ENCODE measurements at places on chromosomes 12 and 14.
A peak's percentile ranks its signal among the peaks of the same experiment; 100 is the strongest.

- no peak for DNase-seq
Measured at GRCh38 chr12:121531356-121531750, 49.5 kb downstream of the KDM2B start.

GRCh38 chr14:68652433-68652690, 140.5 kb downstream of the ZFP36L1 start:
- no peak for DNase-seq

DNA sequence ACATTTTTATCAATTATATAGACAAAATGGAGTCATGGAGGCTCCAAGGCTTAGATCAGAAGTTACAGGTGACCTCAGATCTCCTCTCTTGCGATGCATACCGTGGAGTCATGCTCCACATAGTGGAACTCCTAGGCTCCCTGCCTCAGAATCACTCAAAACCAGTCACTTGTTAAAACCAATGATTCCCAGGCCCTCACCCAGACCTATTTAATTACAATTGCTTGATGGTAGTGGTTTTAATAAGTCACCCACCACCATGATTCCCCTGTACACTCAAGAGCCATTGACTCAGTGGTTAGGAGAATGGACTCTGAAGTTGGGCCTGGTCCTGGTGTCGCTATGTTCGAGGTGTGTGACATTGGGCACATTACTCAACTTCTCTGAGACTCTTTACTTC, 26.9 kb downstream of the IFNG-AS1 start:
- no peak for DNase-seq

GRCh38 chr12:51941604-51942003, 9.9 kb upstream of the ACVR1B start:
- DNase-seq: no peak

GRCh38 chr12:2020511-2020910, 16.3 kb upstream of the DCP1B start:
- DNase-seq: no peak

- peak; percentile 50 for DNase-seq
Measured at GRCh38 chr12:120598674-120599463, 17.7 kb upstream of the POP5 start.

- peak; percentile 83 for DNase-seq
Measured at GRCh38 chr12:60266381-60266852, 670.6 kb downstream of the SLC16A7 start.

DNA sequence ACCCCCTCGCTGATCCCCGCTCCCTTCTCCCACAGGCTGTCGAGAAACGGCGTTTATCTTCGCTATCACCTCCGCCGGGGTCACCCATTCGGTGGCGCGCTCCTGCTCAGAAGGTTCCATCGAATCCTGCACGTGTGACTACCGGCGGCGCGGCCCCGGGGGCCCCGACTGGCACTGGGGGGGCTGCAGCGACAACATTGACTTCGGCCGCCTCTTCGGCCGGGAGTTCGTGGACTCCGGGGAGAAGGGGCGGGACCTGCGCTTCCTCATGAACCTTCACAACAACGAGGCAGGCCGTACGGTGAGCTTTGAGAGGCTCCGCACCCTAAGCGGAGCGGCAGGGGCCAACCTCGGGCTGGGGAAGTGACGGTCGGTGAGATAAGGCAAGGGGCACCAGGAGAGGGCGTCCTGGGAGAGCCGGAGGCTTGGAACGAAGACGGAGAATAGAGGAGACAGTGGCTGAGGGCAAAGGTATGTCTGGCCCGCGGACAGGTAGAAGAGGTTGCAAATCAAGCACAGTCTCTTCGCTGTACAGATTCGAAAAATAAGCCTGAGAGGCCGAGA, 2.3 kb downstream of the WNT1 start:
- DNase-seq: no peak

DNA sequence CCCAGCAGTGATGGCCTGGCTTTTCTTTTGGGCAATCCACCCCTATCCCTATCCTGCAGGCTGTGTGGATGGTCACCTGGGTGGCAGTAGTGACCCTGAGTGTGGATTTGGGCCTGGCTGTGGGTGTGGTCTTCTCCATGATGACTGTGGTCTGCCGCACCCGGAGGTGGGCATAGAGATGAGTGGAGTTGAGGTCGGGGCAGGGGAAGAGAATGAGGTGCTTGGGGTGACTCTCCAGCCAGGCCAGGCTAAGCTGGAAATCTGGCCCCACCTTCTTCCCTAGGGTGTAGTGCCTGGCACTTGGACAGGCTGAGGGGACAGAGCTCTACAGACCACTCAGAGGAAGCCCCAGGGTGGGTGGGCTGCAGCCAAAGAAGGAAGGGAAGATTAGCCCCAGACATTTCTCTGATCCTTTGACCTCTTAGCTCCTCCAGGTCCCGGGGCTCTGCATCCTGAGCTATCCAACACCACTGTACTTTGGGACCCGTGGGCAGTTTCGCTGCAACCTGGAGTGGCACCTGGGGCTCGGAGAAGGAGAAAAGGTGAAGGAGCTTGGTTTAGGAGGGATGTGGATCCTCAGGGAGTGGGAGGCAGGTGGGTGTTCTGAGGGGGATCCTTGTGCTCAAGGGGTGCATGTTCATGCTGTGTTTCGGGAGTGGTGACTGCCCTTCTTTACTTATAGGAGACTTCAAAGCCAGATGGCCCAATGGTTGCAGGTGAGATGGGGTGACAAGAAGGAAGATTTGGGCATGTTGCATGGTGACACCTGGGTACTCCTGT, 8.4 kb downstream of the B4GALNT1 start:
- DNase-seq: no peak

DNA sequence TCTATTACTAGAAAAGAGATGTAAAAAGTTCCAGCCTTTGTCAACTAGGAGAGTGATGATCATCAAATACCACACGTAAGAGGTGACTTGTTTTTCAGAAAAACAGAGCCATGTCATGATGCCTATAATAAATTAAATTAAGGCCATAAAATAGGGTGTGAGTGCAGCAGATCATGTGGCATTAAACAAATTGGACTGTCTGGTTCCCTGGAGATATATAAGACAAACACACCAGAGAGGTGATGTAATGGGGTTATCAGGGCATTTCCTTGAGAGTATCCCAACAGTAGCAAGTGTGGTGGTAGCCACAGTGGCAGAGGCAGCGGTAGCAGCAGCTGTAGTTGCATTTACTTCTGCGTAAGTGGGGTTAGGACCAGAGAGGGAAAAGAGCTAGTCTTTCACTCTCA, 14.6 kb upstream of the GALNT6 start:
- no peak for DNase-seq

DNA sequence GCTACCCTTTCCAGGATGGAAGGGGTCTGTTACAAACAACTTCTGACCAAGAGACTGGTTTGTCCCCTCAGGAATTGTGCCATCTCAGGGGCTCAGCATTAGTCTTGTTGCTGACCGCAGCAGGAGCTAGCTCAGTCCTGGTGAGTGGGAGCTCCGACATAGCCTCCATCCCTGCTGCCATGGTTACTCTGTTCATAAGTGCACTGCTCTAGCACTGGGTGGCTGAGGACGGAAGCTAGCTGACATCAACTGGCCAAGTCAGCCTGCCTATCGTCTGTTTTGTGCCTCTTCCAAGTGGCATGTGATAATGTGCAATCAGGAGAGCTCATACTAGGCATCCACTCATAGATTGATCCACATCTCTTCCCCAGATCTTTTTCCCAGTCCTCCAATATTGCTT, 7.5 kb downstream of the SLC17A8 start:
- no peak for DNase-seq

GRCh38 chr14:91138511-91139359, 24.9 kb downstream of the DGLUCY start:
- no peak for DNase-seq

DNA sequence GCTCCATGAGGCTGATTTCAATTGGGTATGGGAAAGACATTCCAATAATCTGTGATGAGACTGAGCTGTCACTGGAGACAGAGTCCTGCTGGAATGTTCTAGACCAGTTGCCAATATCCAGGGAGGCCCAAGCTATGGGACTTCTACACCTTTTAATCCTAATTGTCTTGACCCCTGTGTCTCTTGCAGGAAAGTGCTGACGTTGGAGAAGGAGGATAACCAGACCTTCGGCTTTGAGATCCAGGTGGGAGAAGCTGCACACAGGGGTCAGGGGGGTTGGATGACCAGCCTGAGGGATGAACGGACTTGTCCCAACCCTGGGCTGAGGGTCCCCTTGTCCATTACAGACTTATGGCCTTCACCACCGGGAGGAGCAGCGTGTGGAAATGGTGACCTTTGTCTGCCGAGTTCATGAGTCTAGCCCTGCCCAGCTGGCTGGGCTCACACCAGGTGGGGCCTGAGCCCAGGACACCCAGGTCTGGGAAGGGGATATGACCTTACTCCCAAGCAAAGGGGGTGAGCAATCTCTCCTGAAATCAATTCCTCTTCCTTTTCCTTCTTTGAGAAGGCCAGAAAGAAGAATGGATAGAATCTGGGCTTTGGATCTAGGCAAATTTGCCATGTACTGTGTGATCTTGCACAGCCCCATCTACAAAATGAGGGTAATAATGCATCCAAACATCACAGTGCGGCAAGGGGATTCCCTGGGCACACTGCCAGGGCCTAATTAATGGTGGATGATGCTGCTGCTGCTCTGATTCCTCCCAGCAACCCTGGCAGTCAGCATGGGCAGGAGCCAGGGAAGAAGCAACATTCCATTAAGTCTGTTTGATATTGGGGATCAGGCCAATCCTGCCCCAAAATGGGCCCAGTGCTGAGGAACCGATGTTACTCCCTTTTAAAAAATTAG, 4.2 kb downstream of the TAMALIN start:
- no peak for DNase-seq

DNA sequence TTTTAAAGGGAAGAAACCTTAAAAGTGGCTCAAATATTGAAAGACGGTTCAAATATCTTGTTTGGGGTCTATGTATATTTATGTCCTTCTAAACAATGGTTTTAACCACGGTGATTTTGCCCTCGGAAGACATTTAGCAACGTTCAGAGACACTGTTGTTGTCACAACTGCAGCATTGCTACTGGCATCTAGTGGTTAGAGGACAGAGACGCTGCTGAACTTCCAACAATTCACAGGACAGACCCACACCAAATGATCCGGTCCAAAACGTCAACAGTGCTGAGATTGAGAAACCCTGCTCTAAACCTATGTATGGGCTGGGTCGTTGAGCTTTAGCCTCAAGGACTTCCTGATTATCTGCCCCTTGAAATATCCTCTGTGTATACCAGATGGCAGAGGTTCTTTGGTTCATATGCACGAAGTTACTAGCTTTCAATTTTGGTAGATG, 1.7 kb downstream of the ANGEL1 start:
- peak; percentile 20 for DNase-seq

GRCh38 chr14:65916055-65916454, 503.5 kb downstream of the FUT8 start:
- DNase-seq: no peak

DNA sequence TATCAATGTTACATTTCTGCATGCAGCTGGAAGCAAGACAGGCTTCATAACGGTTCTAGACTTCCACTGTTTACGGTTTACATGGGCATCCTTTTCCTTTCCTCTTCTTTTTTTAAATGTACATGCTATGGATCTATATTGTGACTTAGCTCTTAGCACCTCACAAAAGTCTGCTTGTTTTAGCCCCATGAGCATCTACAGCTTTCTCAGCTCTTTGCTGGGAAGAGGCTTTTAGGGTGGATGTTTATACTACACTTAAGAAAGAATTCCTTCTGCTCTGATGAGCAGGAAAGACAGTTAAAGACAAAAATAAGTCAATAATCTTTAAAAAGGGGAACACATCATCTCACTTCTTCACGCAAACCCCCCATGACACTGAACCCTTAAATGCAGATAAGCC, 51.4 kb downstream of the KICS2 start:
- DNase-seq: no peak

DNA sequence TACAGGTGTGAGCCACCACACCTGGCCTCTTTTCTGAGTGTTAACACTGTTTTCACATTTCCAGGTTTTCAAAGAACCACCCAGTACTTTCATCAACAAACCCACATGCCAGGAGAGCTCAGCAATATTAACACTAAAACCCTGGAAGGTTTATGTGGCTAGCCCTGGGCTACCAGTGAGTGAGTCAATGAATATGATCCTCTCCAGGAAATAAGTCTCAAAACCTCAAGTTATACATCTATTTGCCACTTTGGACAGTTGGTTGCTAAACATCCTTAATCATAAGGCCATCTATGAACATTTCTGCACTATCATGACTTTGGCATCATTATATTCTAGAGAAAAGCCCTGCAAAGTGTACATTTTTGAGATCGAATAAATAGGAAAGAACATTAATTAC, 6.3 kb upstream of the CDKL1 start:
- DNase-seq: peak; percentile 45

DNA sequence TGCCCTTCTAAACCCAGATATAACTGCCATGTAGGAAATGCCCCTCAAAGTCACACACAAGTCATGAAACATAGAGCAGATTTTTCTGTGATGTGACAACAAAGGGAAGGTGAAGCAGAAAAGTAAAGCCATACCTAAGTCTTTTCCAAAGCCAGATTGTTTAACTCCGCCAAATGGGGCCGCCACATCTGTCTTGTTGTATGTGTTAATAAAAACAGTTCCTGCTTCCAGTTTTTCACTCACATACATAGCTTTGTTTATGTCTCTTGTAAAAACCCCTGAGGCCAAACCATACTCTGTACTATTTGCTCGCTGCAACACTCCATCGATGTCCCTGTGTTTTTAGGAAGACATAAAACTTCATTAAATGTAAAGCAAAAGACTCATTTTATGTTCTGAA, 40.3 kb downstream of the NOPCHAP1 start:
- no peak for DNase-seq

DNA sequence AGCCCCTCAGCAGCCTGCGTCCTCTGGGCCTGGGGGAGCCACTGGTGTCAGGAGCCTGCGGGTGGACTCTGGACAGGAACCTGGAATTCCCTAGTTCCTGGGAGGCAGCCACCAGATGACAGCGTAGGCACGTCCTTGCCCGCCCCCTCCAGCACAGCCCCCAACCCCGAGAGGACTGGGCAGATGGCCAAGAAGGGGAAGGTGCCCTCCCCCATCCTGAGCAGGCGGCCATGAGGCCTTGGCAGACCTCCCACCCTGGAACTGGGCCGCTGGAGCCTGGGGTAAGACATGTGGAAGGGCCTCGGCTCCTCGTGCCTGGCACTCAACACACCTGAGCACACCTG, 60.4 kb upstream of the FBRSL1 start:
- no peak for DNase-seq

GRCh38 chr14:55245657-55246268, 25.5 kb upstream of the FBXO34 start:
- DNase-seq: peak; percentile 29

GRCh38 chr12:94762259-94762942, 112.0 kb upstream of the TMCC3 start:
- peak; percentile 10 for DNase-seq

DNA sequence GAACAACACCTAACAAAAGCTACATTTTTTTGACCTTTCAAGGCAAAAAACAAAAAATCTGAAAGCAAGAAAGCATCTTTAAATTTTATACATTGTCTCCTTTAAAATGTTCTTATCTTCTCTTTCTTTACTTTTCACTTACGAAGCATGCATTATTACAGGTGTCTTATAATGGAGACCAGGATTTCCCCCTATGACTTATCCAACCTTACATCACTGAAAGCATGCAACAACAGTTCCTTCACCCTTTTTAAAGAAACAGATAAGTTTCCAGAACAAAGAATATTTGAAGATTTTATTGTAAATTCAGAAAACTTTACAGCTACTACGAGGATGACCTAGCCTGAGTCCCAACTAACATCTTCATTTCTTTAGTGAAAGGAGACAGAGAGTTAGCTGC, 277.2 kb downstream of the AKAP6 start:
- peak; percentile 44 for DNase-seq
